SK-N-DZ (cell line): ENCODE measurements at places on chromosomes 2 and 18.

- DNase-seq, result no peak
Measured at GRCh38 chr2:74096052-74096451, 51.7 kb downstream of the BOLA3 start.

- no peak for DNase-seq
Measured at GRCh38 chr2:1767939-1768691, 23.8 kb upstream of the PXDN start.

GRCh38 chr2:95166065-95166763 lies 605 bp downstream of the ZNF2 start:
- no peak for DNase-seq

- DNase-seq, result no peak
Measured at GRCh38 chr2:29763371-29763770, 158.0 kb downstream of the ALK start.

DNA sequence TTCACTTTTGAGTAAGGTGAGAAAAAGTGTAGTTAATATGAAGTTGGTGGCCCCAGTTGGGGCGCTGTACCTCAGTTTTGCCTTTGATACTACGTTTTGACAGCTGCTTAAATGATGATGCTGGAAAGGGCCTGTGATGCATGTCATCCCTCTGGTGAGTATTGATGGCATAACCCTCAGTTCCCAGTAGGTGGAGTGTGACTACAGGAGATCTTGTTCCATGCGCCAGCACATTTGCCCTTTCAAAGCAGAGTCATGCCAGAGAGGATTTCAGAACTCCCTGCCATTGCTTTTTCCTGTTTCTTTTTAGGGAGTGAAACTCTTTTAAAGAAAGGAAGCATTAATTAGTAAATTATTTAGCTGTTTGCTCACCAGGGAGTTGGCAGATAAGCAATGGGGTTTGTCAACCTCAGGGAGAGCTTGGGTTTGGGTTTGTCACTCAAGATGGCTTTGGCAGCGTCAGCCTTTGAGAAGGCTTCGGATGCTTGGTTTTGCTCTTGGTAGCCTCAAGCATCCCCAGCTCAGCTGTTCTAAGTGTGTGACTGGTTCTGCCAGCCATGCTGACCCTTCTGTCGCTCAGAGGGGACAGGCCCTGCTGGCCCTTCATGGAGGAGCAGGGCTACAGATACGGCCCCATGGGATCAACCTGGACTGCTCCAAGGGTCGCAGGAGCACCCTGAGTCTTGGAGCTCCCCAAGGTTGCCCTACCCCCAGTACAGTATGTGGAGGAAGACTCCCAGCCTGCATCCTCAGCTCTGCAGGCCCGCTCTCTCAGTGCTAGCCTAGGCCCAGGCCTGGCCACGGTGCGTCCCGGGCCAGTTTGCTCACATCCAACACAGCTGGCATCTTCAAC lies 29.1 kb downstream of the ARMC9 start:
- peak; percentile 72 for DNase-seq

GRCh38 chr18:6741232-6741663 lies 11.7 kb downstream of the ARHGAP28 start:
- no peak for DNase-seq

GRCh38 chr2:14303366-14304115 lies 329.0 kb upstream of the LRATD1 start:
- no peak for DNase-seq

GRCh38 chr18:78408623-78409022 lies 571.0 kb upstream of the SALL3 start:
- no peak for DNase-seq

- DNase-seq, result no peak
Measured at GRCh38 chr2:47095349-47096020, 59.6 kb downstream of the STPG4 start.

DNA sequence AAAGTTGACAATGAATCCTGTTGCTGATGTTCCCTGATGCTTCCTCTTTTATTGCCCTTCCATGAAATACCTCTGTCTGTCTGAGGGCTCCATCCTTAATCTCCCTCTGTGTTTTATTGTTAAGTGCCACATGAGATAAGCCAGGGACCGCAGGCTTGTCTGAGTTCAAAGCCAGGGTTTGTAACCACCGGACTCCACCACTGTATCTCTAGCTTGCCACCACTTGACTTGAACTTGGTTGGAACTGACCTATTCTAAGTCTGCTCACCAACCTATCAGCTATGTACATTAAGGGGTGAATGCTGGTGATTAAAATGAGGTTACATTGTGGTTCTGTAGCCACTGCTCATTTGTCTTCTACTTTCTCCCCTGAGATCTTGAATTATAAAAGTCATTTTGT lies 328.5 kb upstream of the ZEB2 start:
- DNase-seq, result no peak

GRCh38 chr2:11568436-11568835 lies 34.6 kb downstream of the GREB1 start:
- DNase-seq, result no peak

GRCh38 chr18:28541276-28541930 lies 364.5 kb upstream of the CDH2 start:
- DNase-seq, result no peak

DNA sequence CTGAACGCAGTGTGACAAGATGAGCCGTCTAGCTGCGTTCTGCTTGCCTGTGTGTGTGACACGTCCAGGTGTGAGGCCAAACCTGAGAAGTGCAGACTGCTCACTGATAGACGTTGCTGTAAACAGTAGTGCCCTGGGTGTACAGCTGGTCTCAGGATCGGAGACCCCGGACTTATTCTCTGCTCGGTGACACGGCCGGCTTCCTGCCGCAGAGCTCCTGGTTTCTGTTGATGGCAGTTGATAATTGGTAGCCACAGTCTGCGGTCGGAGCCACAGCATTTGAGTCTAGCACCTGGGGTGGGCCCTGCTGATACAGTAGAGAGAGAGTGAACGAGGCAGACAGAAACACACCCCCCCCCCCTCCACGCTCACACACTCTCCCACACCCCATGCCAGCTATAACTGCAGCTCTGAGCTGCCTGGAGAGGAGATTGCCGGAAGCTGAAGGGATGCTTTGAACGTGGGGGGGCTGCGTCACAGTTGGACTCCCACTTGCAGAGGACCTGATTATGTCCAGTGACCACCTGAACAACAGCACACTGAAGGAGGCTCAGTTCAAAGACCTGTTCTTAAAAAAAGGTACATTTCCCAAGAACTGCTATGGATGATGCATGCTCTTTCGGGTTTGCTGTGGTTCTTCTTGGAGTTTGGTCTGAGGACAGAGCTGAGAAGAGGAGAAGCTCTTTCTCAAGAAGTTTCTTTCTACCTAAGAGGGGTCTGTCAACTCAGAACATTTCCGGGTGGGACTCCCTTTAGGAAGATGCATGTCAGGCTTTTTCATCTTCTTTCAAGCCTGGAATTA lies 114.0 kb downstream of the FAM210A start:
- DNase-seq, result peak; percentile 53

GRCh38 chr18:839224-840022 lies 27.4 kb upstream of the YES1 start:
- DNase-seq, result peak; percentile 82

- no peak for DNase-seq
Measured at GRCh38 chr2:235504441-235505180, 10.8 kb downstream of the AGAP1 start.

- DNase-seq, result no peak
Measured at GRCh38 chr2:126811101-126811500, 87.6 kb upstream of the TEX51 start.

DNA sequence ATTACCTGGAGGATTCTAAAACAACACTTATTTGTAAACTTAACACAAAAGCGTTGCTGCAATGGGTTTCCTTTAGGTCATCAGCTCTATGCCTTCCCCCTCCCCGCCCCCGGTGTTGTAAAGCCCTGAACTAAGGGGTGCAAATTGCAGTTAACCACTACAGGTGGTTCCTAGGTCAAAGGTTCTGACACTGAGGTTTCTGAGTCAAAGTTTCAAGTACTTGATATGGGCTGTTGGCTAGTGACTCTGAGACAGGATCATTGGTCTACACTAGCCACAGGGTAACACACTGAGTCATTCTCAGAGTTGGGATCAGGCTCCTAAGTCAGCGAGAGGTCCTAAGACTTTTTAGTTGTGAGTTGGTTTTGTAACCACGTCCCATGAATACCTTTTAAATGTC lies 15.4 kb downstream of the IL1B start:
- DNase-seq, result no peak

DNA sequence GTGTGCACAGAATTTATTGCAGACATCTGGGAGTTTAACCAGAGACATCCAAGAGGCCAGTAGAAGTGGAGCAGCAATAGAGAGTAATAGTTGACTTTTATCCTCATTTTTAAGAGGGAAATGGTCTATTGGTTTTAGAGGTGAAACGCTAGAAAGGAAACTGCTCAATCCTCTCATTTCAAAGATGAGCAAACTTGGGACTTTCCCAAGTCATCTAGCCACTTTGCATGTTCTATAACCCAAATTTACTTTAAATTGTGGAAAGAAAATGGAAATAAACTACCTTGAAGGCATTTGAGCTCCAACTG lies 601.7 kb downstream of the ARHGAP15 start:
- DNase-seq, result no peak

GRCh38 chr2:128502200-128502599 lies 183.5 kb upstream of the HS6ST1 start:
- DNase-seq, result no peak

- DNase-seq, result no peak
Measured at GRCh38 chr2:94762600-94762999, 108.6 kb upstream of the TEKT4 start.

DNA sequence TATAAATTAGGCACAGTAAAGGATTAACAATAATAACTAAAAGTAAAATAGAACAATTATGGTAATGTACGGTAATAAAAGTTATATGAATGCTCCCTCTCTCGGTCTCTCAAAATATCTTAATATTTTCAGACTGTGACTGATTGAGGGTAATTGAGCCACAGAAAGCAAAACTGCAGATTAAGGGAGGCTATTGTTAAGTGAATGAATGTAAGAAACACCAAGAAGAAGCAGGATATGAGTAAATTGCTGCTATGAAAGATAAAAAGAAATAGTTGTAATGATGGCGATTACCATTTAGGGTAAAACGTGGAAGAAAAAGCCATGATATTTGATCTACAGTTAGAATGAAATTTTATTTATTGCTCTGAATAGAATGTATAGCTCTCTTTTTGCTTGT lies 24.1 kb downstream of the GULP1 start:
- DNase-seq, result no peak

DNA sequence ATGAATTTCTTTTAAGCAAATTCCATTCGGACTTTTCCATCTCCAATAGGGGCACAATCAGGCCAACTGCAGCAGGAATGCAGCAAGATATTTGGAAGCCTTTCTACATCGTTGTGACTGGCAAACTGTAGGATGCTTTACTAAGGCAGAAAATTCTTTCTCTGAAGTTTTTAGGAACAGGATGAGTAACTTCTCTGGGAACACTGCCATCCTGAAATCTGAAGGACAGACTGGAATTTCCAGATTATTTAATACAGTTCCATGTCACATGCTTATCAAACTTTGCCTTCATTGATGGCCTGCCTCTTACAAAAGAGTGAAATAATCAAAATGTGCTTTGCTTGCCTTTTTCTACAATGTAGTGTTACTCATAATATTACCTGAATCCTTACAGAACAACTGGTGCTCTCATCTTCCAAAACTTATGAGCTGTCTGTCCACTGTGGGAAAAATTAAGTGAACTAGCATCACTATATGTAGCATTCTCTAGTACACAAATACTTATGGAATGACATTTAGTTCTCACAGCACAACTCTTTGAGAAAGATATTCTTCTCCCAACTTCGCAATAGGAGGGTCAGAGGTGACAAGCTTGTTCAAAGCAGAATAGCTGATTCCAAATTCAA lies 32.0 kb upstream of the MAP2 start:
- DNase-seq, result no peak

DNA sequence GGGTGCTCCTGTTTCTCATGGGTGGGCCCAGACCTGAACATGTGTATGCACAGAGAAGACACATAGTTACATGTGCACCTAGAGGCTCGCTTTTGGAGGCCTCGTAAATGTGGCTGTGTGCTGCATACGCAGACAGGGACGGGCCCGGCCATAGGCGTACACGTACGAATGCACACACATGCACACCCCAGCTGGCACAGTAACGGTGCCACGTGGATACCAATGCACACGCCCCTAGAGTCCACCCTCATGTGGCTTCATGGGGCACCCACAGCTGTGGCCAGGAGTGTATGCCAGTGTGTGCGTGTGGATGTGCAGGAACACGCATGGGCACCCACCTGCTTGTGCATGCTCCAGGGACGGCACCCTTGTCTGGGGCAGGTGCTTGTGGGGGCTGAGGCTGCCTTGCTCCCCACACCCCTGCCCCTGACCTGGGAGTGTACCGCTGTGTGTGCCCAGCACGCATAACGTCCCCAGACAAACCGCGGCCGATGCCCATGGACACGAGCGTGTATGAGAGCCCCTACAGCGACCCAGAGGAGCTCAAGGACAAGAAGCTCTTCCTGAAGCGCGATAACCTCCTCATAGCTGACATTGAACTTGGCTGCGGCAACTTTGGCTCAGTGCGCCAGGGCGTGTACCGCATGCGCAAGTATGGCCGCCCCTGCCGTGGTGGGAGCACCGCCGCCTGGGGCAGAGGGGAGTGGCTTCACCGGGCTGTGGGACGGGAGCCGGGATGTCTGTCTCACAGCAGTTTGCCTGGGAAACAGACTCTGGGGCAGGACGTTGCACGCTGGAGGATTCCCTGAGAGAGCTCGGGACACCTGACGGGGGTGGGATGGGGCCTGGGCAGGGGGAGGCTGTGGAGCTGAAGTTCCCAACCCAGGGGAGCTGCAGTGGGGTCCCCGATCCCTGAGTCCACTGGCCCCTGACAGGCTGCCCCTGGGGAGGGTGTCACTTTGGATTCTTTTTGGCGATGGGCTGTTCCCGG lies 21.0 kb downstream of the ZAP70 start:
- no peak for DNase-seq

- DNase-seq, result no peak
Measured at GRCh38 chr2:124913868-124914267, 888.8 kb downstream of the CNTNAP5 start.

DNA sequence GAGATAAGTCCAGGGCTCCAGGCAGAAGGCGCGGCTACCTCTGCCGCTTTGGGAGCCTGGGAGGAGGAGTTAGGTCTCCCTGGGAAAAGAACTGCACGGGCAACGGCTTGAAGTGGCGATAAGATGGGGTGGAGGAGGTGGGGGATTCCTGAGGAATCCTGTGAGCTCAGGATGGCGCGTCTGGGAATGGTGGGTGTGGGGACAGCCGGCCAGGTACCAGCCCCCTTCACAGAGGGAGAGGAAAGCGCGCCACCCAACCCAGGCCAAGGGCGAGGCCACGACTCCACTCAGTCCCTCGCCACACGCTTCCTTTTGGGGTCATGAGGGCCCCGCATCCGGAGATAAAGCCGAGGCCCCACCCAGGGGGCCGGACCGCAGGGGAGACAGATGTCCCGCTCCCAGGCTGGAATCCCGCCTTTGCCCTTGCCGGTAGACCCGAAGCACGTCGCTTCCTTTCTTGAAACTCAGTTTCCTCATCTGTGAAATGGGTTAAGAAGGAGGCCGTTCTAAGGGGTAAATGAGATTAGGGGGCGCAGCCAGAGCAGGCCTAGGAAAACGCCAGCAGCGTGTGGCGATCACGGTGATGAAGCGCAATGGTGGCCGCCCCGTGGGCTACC lies 1.7 kb upstream of the CTDSP1 start:
- peak; percentile 45 for DNase-seq

- no peak for DNase-seq
Measured at GRCh38 chr2:70964133-70964532, 14.3 kb upstream of the ANKRD53 start.

- no peak for DNase-seq
Measured at GRCh38 chr2:31193806-31194205, 23.5 kb downstream of the CAPN14 start.

GRCh38 chr2:125679903-125680302 lies 976.1 kb upstream of the GYPC start:
- no peak for DNase-seq
